NK-92 treated with Interleukin-12 subunit alpha and Interleukin-12 subunit beta, amount 100 ng/mL, for 24 hours (cell line): ENCODE measurements at places on chromosomes 7 and 10.

GRCh38 chr10:71773221-71773971 lies at the start of gene VSIR:
TSS of gene VSIR (minus strand) at chr10:71773520. CDS start at chr10:71773439, 81 bp downstream.
- peak; percentile 55 for DNase-seq

- peak; percentile 33 for DNase-seq
These were observed 149.2 kb downstream of the PRKAG2 start for GRCh38 chr7:151727579-151728285.

GRCh38 chr7:80095545-80095944 lies 39.1 kb upstream of the GNAI1 start:
- no peak for DNase-seq

- no peak for DNase-seq
These were observed 30.1 kb downstream of the DENND2A start for GRCh38 chr7:140610204-140611165.

DNA sequence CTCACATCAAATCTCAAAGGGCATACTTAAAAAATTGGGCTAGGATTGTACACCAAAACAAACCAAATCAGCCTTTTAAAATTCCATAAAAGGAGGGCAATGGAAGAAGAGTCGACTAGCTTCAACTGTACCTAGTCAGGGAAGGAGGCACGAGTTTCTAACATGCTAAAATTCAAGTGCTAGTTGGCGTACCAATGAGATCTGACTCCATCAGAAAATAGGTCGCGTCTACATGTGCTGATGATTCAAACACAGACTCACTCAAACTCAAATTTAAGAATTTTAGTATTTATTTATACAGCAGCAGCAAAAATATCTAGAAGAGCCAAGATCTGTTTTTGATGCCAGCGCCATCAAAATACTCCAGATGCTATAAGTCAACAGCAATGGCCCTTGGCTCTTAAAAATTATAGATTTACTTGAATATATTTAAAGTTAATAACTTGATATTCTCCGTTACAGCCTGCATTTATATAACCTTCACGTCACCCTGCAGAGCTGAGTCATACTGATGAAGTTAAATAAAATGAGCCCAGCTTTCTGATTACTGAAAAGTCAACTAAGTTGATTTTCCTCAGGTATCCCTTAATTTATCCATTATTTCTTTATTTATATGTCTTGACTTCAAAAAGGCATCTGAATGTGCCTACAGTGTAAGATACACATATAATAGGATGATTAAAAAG lies 302.1 kb upstream of the IMMP2L start:
- DNase-seq = no peak

GRCh38 chr10:99850021-99850766 lies 67.8 kb downstream of the ABCC2 start:
- no peak for DNase-seq

- no peak for DNase-seq
These were observed 150.0 kb downstream of the ZMYND11 start for GRCh38 chr10:285216-285615.

GRCh38 chr10:22339761-22340328 lies 5.5 kb upstream of the SPAG6 start:
- no peak for DNase-seq

- DNase-seq = no peak
These were observed 59.3 kb upstream of the EXOC6 start for GRCh38 chr10:92789067-92789466.

DNA sequence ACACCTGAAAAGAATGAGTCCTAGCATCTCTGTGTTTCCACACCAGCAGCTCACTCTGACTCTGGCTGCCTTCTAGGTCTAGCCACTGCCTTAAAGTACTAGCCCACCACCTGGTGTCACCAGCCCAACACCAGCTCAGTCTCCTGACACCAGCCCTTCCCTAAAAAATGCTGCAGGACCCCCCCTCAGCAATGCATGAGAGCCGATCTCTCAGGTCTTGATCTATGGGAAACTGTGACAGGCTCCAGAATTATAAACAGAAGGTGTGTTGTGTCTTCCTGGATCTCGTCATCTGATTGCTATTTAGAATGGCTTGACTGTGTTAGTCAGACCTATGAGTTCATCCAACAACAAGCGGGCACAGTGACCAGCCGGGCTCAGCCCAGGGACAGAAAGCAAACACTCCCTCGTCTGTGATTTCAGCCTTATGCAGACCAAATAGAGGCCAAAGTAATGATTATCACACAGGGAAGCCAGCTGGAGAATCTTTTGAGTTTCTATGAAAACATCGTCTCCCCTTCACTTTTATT lies 66.6 kb downstream of the CUBN start:
- DNase-seq = no peak

DNA sequence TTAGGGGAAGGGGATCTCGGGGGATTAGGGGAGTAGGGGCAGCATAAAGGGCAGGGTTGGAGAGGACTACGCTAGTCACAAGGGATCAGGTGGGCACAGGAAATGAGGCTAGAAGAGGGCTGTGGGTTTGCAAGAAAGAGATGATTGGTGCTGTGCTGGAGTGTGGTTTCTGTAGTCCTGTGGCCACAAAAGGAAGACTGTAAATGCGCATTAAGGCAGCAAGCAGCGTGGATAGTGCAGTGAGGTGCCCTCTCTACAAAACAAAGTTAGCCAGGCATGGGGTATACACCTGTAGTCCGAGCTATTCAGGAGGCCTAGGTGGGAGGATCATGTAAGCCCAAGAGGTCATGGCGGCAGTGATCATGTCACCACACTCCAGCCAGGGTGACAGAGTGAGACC lies 212.1 kb downstream of the MLLT10 start:
- peak; percentile 1 for DNase-seq

DNA sequence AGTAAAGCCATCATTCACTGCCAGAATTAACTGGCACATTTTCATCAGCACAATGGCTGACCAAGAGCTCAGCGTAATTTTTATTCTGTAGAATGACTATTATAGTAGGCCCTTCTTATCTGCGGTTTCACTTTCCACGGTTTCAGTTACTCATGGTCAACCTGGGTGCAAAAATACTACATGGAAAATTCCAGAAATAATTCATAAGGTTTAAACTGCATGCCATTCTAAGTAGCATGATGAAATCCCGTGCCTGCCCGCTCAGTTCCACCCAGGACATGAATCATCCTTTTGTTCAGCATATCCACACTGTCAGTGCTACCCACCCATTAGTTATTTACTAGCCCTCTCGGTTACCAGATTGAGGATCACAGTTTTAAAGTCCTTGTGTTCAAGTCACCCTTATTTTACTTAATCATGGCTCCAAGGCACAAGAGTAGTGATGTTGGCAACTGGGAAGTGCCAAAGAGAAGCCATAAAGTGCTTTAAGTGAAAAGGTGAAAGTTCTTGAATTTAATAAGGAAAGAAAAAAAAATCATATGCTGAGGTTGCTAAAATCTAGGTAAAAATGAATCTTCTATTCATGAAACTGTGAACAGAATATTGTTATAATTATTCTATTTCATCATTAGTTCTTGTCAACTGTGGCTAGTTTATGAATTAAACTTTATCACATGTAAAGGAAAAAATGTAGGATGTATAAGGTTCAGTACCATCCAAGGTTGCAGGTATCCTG lies 204.9 kb downstream of the DOCK4 start:
- DNase-seq = peak; percentile 25

DNA sequence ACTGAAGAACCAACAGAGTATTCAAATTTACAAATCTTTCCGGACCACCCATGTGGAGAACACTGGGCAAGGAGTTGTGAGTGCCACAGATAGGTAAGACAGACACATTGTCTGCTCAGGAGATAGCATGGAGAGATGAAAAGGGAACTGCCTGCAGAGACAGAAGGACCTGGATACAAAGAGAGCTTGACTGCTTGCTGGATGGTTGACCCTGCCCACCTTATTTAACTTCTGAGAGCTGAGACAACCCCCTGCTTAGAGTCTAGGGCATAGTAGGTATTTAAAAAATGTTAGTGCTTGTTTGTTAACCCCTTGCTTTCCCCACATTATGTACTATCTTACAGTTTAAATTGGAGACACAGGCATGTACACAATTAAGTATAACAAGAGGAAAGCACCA lies 314.1 kb downstream of the THSD7A start:
- DNase-seq = no peak

DNA sequence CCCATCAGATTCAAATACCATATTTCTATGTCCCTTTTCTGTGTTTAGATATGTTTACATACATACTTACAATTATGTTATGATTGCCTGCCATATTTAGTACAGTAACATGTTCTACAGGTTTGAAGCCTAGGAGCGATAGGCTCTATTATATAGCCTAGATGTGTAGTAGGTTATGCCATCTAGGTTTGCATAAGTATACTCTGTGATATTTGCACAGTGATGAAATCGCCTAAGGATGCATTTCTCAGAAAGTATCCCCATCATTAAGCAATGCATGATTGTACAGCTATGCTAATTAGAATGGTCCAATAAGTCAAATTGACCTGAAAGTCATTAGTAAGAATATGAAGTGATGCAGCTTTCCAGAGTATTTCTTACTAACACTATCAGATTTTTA lies 1171.7 kb upstream of the LRRTM3 start:
- no peak for DNase-seq

DNA sequence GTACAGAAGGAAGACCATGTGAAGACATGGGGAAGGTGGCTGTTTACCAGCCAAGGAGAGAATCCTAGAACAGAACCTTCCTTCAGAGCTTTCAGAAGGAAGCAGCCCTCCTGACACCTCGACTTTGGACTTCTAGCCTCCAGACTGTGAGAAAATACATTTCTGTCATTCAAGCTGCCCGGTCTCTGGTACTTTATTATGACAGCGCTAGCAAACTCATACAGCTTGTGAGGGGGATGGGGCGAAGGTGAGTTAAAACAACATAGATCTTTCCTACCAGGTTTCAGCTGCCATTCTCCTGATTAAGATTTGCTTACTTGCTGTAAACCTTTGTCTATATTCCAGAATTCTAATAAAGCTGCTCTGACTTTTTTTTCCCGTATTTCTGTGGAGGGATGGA lies 14.9 kb upstream of the ZNF248 start:
- DNase-seq = no peak

DNA sequence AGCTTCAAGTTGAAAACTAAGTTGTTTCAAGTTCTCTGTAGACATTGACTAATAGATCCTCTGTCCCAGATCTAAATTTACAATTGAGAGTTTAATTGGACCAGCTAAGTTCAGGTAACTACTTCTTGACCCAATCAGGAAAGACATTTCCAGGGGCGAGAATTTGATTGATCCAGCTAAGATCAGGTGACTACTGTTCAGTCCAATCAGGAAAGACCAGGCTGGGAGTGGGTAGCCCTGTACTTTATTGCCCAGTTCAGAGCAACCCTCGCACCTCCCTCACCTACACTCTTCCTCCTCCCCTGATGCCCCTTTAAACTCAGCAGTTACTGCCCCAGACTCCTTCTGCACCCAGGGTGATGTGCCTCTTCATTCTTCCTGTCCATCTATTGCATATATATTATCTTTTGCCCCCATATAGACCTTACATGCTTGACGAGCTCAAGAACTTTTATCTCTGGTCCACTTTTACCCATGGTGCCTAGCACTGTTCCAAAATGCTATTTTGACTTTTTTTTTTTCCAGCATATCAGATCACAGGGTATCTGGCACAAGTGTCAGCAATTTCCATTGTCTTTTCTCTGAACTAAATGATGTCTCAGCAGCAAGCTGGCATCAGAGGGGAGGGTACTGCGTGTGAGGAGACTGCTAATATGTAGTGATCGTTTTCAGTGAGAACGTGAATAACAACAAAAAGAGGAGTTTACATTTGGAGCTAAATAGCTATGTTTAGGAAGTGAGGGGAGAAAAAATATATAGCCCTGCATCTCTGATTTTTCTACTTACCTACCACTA lies 169.4 kb downstream of the KIAA1217 start:
- DNase-seq = peak; percentile 2

GRCh38 chr7:132469264-132469663 lies 107.0 kb downstream of the PLXNA4 start:
- DNase-seq = no peak

DNA sequence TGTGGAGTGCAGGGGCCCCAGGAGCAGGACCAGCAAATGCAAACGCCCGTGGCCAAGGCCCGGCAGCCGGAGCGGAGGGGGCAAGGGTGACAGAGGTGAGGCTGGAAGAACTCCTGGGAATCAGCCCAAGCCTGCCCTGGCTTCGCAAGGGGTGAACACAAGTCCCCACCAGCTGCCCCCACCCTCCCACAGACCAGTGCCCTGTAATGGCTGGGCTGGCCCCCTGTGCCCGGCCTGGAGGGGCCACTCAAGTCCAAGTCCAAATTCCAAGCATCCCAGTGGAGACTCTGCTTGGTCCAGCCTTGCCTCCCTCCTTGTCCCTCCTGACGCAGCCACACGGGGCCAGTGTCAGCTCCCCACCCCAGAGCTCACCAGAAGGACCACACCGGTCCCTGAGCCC lies 28.0 kb downstream of the MICALL2 start:
- no peak for DNase-seq

GRCh38 chr10:132869621-132870020 lies 72.7 kb downstream of the CFAP46 start:
- DNase-seq = no peak

- no peak for DNase-seq
These were observed 983.3 kb upstream of the C7orf33 start for GRCh38 chr7:147607157-147607800.

GRCh38 chr10:132879408-132880127 lies 62.8 kb downstream of the CFAP46 start:
- no peak for DNase-seq
